DMS53 (cell line): ENCODE measurements at places on chromosomes 3 and 15.

DNA sequence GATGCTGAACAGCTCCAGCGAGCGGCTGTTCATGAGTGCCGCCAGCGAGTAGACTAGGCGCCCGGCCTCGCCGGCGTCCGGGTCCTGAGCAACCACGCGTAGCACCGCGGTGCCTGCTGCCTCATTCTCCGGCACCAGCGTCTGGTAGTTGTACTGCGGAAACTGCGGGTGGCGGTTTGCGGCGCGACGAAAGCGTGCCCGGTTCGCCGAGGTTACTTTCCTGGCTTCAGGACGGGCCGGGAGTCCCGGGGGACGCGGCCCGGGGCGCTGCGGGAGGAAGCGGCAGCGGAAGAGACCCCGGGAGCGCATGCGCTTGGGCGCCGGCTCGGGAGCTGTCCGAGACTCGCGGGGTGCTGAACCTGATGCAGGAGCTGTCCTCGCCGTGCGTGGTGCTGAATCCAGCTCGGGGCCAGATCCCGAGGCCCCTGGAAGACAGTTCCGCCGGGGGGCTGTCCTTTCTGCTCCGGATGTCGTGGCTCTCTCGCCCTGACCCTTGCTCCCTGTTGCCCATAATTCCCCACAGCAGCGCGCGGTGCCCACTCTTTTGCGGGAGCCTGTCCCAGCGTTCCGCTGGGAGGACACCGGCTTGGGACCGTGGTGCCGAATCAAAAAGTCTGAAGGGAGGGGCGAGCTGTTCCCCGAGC lies 1.1 kb downstream of the CELSR3 start:
- no peak for DNase-seq

GRCh38 chr15:27844018-27844666 lies 255.0 kb downstream of the OCA2 start:
- DNase-seq = no peak

DNA sequence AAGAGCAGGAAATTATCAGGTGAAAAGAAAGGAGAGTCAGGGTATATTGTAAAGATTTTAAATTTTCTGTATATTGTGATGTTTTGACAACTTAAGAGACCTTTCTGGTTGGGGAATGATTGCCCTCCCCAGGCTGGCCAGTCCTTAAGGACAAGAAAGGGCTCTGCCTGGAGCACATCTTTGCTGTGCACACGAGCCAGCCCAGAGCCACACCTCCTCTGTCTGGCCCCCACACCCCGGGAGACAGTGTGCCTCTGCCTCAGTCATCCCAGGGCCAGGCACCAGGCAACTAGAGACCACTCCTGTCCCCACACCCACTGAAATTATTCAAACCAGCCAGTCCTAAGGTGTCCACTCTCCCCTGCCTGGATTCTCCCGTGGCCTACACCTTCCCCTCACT lies 67.1 kb downstream of the KBTBD12 start:
- no peak for DNase-seq

DNA sequence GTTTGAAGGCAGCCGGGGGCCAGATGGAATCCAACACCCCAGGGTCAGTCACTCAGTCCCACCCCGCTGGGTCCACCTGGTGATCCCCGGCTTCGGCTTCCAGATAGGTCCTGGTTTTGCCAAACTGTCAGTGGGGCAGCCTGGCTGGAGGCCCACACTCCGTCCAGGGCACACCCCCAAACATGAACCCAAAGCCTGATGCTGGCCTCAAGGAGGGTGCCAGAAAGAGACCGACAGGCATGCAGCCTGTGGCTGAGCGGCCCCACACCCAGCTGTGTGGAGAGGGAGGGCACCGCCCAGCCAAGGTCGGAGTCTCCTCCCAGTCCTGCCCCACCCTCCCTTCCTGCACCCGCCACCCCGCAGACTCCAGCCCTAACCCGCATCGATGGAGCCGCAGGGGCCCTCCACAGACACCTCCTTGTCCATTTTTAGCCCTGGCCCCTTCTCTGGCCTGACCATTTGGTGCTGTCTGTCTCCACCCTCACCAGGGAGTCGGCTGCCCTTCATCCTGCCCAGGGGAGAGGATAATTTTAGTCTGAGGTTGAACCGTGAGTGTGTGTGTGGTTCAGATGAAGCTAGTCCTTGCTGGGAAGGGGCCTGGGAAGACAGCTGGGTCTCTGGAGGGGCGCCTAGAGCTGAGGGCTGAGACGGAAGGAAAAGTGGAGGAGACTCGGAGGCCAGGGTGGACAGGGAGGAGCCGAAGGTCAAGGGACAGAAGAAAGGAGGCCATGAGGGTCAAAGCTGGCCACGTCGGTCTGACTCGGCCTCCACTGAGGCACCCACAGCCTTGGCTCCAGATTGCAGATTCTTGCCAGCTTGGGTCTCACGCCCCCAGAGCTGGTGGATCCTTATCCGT lies 23.1 kb downstream of the TNK2 start:
- no peak for DNase-seq

GRCh38 chr3:16066545-16066944 lies 107.9 kb upstream of the GALNT15 start:
- no peak for DNase-seq

GRCh38 chr15:77649017-77649416 lies 16.3 kb upstream of the LINGO1 start:
- DNase-seq = no peak

DNA sequence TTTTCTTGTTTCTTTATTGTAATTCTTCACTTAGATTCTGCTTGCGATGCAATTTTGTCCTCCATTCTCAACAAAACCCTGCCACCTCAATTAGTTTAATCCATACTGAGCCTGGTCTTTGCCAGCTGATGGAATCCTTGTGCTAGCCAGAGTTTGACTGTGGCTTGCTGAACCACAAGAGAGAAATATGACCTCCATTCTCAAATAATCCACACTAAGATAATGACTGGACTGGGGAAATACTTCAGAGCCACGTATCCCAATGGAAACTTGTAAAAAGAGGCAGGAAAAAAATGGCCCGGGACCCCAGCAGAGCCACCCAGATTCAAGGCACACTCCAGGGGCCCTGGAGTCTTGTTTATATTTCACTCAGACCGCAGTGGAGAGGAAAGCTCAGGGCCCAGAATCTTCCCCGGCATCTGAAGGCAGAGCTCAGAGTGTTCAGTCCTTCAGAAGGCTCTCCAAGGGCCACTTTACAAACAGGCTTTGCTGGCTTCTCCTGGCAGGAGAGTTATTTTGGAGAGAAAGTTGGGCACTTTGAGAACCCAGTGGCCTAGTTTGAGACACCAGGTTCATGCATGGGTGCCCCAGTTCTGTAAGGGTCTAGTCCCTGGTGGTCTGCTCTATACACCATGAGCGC lies 62.7 kb downstream of the SSUH2 start:
- no peak for DNase-seq

DNA sequence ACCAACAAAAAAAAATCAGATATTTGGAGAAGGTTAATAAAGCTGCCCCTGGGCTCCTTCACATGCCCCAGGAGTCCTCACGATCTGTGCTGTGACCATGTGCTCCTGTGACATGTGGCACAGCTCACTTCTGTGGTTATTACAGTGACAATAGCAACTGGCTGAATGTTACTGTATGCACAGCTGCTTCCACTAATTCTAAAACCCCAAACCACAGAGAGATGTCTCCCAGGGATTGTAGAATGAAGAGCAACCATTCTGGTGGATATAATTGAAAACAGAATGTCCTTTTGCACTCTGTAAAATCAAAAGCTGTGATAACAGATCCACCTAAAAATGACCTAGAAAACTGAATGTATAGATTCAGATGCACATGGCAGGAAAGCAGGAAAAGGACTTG lies 489.2 kb upstream of the CNTN4 start:
- peak; percentile 48 for DNase-seq

GRCh38 chr3:188106454-188106853 lies 47.5 kb upstream of the LPP start:
- DNase-seq = no peak
